ENCODE measurements at places on chromosomes 1 and 21.
A peak's percentile ranks its signal among the peaks of the same experiment; 100 is the strongest.

GRCh38 chr1:101733340-101733739, 263.4 kb downstream of the OLFM3 start:
- DNase-seq: no peak

DNA sequence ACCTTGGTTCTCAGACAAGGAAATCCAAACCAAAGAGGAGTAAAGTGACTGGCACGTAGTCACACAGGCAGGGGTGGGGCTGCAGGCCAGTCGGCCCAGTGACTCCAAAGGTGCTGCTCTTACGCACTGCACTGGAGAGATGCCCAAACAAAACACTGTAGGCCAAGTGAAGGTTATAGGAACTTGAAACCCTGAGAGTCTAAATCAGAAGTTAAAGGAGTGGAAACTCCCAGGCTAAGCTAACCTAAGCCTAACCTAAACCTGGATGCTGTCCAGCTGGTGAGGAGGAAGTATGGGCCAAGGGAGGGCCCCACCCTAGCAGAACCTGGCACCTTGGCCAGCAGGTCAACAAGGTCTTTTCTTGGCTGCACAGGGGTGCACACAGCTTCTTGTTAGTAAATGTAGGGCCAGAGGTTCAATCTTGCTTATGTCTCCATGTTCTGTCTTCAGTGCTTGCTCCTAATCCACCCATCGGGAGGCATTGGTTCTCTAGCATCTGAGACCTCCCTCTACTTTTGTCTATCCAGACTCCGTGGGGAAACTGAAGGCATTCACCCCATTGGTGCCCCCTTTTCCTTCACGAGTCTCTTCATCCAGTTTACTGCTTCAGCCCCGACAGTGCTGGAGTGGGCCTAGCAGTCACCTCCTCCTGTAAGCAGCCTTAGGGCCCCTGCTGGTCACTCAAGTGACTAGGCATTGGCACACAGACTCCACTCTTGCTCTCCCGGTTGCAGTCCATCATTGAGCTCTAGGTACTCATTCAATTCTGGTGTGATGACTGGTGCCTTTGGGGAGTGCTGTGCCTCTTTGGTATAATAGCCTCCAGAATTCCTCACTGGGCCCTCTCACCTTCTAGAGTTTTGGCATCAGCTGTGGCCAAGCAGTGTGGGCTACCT, 12.9 kb upstream of the TMEM125 start:
- no peak for DNase-seq

DNA sequence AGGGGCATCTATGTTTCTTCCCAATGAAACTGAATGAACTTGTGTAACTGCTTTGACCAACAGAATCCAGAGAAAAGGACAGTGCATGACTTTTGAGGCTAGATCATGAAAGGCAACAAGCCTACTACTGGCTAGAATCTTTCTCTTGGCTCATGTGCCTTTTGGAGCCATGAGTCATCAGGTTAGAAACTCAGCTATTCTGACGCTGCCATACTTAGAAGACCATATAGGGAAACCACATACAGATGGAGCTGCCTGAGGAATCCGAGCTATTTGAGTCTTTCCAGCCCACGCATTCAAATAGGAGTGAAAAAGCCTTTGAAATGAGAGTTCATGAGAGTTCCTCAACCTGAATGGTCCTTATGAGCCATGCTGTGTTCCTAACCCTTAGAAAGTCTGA, 738.5 kb upstream of the CHRM3 start:
- DNase-seq: peak; percentile 98

GRCh38 chr1:2194319-2194897, at the start of gene FAAP20:
FAAP20 (minus strand) TSS chr1:2194772; CDS start chr1:2194749, 23 bp downstream.
- peak; percentile 74 for DNase-seq

GRCh38 chr1:18712252-18712600, 81.6 kb downstream of the PAX7 start:
- DNase-seq: no peak

DNA sequence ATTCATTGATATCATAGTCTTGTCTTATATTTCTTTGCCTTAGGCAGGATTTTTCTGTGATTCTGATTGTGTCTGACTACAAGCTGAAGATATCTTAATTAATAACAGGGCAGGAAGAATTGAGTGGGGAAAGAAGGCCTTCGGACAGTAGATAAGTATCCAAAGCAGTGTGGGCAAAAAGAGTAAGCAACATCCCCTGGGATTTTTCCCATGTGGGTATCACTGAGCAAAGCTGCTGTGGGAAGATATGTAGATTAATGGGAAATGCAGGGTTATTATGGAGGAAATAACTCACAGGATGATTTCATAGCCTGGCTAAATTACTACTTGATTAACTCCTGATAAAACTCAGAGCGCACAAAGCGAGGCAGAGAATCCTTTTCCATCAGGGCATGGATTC, 55.7 kb downstream of the RGS5 start:
- DNase-seq: no peak

DNA sequence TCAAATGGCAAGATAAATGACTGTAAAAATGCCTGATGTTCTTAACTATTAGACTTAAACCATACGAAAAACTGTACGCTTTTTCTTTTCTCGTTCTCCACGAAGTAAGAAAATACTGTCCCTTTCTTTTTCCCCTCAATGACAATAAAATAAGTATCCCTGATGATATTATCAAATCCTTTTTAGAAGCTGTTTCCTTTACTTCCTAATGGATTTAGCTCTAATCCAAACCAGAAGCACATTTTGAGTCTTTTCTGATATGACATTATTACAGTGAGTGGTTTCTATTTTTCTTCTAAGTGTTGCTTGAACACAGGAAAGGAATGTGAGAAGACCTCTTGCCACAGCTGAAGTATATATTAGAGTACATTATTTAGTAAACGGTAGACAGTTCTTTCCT, 32.4 kb downstream of the DNM3 start:
- DNase-seq: no peak

DNA sequence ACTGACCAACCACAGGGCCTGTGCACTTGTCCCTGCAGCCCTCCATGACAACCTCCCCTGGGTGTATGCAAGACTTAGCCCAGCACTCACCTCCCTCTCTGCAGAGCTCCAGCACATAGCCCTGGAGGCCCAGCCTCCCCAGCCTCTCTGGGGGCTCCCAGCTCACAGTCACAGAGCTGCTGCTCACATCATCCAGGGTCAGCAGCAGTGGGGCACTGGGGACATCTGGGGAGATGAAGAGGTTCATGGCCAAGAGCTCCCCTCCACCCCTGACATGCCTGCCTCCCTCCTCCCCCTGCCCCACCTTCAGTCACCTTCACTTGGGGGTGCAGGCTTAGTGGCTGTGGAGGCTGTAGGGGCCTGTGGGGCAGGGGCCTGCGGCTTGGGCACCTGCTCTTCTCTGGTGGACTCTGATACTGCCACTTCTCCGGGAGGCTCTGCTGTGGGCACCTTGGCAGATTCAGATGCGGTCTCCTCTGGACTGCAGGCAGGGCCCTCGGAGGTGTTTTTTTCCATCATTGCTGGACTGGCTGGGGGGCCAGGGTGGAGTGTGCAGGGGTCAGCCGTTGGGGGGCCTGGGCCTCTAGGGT, at the start of gene MYBPH:
Gene MYBPH (minus strand): TSS at position 590 of the 590 bp plus-strand sequence. CDS start 71 bp downstream, at position 519.
- no peak for DNase-seq

DNA sequence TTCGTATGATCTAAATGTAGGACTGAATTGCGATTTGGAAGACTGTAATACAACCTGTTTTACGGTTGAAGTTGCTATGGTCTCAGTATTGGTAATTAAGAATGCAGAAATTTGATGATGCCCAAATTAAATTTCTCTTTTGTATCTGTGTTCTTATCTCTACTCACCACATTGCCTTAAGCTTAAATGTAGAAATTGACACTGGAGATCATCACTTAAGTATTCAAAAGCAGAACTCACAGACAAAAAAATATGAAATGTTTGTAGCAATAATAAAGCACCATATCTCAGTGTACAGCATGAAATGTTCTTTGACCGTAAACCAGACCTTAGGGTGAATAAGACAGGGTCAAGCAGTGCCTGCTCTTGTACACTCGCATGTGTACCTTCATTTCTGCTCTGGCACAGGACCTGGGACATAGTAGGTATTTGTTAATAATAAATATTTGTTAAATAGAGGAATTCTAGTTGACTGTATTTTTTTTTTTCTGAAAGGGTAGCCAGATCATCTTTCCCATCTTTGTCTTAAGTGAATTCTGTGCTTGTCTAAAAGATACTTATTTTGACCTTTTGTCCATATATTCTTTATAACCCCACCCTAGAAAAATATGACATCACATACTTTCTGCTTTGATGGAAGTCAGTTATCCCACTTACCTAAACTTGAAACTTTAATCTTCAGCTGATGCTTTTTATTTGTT, 1.5 kb downstream of the CDC7 start:
- DNase-seq: peak; percentile 6

- DNase-seq: no peak
Observed at GRCh38 chr21:37769656-37770055, 146.6 kb downstream of the KCNJ6 start.

GRCh38 chr1:43367904-43368645, at the start of gene ELOVL1:
ELOVL1 (minus strand) TSS chr1:43368011; CDS start chr1:43365609, 2,402 bp downstream.
- peak; percentile 92 for DNase-seq

All from EL (cell line).